ENCODE measurements at places on chromosomes 2 and 18.
A peak's percentile ranks its signal among the peaks of the same experiment; 100 is the strongest.

DNA sequence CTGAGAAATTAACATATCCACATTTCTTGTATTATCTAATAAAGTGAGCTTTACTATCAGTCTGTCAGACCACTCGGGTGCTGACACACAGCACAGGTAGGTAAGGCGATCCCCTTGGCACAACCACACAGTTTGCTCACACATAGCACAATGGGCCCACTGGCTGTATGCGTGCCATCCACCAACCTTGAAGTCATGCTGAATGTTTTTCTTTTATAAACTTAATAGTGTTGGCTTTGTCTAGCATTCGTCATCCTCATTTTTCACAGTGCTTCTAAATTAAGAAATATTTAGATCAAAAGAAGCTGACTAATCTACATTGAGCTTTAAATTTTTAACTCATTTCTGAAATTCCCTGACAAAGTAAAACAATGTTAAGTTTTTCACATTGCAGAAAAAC, 50.0 kb upstream of the PAPOLG start:
- DNase-seq: peak; percentile 85

GRCh38 chr2:1504311-1504750, 91.1 kb downstream of the TPO start:
- DNase-seq: peak; percentile 65

DNA sequence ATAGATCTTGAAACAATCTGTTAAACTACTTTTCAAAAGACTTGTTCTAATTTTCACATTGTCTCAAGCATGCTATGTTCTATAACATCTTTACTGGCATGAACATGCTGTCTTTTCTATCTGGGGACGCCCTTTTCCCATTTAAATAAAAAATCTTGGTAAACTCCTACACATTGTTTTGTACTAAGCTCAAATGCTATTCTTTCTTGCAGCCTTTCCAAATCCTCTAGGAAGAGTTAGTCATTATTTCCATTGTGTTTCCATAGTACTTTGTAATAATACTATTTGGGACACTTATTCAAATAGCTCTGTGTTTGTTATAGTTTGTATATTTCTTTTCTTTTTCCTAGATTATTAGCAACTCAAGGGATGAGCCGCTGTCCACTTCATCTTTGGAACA, 828.6 kb upstream of the FSHR start:
- no peak for DNase-seq

DNA sequence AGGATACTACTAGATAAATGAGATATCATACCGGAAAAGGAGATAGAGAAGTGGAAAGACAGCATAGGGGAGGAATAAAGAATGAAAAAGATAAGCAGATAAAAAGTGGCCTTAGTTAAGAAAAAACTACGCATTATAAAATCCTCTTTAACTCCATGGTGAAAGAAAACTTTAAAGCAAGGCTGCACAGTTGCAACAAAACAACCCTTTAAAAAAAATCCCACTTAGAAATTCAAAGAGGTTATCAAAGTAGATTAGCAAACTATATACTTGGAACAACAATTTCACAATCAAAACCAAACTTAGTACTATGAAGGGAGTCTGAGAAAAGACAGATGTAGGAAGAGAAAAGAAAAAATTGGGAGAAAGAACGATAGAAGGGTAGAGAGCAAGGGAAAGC, 133.4 kb upstream of the OSR1 start:
- no peak for DNase-seq

DNA sequence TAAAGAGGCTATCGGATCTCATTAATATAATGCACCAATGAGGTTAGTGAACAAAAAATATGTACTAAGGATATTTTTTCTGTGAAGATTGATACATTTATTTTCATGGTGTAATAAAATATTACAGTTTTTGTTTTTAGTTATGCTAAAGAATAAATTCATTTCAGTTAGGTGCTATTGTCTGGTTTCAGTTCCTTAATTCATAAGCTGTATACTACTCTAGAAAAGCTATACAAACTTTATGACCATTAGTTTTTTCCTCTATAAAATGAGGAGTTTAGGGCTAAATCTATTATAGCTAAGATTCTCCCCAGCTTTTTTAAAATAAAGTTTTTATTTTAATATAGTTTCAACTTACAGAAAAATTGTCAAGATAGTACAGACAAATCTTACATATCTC, 1311.7 kb upstream of the NXPH2 start:
- no peak for DNase-seq

DNA sequence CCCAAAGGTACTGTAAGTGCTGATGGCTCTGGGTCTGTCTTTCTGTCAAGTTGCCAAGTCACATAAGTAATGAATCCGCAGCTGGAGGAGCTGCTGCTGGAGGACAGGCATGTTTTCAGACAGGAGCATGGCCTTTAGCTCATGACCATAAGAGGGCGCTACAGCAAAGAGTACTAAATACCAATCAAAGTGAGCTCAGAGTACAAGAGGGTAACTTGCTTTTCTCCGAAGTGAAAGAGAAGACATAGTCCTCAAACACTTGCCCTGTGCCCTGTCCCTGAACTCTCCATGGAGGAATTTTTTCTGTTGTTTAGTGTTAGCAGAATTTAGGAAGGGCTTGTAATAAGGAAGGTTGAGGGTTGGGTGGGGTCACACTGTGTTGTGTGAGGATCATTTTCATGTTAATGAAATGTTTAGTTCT, 58.0 kb upstream of the EML6 start:
- no peak for DNase-seq

DNA sequence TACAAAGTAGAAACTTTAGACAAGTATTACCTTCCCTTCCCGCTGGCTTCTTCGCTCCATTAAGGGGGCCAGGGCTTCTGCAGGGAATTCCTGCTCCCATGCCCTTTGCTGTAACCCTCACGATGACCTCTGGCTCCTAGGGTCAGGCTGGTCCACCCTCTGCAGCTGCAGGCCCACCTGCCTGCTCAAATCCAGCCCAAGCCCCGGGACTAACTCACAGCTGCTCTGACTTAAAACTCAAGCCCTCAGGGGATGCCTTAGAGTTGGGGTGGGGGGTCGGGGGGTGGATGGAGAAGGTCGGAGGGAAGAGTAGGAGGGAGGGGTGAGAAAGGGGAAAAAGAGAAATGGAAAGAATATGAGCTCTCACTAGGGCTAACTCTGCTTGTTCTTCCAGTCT, 4.9 kb downstream of the IGFBP5 start:
- no peak for DNase-seq

GRCh38 chr2:227163485-227163997, 464 bp downstream of the COL4A4 start:
- peak; percentile 77 for DNase-seq

DNA sequence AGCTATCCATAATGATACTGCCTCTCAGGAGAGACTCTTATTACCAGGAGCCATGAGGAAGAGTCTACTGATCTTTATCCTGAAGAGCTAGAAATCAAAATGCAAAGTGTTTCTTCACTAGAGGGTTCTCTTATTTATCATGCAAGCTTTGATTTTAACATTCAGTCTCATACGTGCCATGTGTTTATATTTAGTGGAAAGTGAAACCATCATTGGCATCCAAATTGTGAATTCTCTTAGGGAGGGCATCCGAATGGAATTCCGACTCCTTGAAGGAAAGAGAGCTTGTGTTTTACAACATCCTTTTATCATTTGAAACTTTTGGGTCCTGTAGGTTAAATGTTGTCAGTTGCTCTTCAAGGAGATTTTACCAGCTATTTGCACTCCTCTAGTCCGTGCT, 170.4 kb upstream of the SESTD1 start:
- no peak for DNase-seq
